ENCODE measurements at places on chromosomes 1 and 21. TPM values are rescaled to one million over a fixed set of nuclear protein-coding genes. Genes with fewer than 3 reads are reported as not detected.

The BATF3 gene
- total RNA-seq: 0.25 TPM

The FLG2 gene
- total RNA-seq: not detected

The PFKFB2 gene
- 7.4 TPM for total RNA-seq

The PRAMEF2 gene
- not detected for total RNA-seq

The RHEX gene
- total RNA-seq: not detected

The IFNAR1 gene
- total RNA-seq: 15.0 TPM

GRCh38 chr1:6212193-6212959, 6.5 kb downstream of the RNF207 start:
- DNase-seq: no peak

DNA sequence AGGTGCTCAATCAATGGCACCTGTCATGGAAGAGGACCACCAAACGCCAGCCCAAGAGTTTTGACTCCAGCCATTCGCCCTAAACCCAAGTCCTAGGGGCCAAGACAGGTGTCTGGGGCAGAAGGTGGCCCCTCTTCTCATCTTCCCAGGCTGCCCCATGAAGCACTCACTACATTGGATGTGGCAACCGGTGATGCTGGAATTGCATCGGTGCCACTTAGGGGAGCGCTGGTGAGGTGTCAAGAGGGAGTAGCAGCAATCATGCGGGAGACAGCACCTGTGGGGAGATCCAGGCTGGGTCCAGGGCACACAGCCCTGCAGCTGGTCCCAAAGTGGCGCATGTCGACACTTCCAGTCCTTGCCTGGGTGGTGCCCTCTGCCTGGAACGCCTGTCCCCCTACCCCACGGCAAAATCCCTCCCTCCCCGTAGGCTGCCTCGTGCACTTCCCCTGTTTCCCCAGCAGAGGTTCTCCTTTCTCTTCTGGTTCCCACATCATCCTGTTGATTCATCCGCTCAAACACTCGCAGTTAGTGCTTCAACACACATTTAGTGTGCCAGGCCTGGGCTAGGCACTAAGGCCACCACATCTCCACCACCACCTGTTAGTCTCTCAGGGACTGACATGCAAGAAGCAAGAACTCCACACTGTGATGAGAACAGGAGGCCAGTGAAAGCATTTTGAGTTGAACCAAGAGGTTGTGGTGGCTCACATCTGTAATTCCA, 18.5 kb downstream of the PLA2G2D start:
- no peak for DNase-seq

DNA sequence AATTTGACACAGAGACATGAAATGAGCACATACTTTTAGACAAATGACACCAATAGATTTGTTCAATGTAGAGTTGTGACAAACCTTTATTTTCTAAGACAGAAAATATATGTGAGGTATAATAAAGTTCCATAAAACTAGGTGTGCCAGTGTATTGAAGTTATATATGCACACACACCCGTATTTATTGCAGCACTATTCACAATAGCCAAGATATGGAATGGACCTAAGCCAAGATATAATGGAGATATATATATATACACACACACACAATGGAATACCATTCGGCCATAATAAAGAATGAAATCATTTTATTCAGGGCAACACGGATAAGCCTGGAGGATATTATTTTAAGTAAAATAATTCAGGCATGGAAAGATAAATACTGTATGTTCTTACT, 1013.5 kb downstream of the KCNT2 start:
- no peak for DNase-seq

DNA sequence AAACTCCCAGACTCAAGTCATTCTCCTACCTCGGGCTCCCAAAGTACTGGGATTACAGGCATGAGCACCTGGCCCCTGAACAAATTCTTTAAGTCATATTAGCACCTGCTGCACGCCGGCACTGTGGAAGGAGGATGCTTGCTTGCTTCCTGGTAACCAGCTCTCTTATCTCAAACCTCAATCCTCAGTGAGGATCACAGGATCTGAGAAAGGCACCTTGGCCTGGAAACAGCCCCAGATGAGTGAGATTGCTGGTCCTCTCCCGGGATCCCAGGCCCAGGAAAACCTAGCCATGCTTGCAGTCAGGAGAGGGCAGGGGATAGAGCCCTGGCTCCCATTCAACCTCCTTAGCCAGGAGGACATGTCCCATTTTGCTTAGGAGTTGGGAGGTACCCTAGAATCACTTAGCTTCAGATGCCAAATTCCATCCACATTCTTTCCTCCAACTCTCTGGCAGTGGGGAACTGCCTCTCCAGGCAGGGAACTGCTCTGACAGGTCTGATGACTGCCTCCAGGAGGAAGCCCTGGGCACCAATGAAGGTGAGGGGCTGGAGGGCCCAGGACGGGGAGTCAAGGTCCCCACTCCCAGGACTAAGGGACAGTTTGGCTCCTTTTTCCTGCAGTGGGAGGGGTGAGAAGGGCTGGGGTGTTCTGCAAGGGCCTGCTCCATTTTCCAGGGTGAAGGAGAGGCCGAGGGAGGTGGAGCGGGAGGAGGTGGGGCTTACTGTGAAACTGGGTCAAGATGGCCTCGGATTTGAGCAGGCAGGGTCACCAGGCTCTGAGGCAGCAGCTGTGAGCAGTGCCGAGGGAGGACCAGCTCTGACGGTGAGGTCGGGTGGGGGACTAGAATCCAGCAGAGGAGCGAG, 9.5 kb downstream of the GPR37L1 start:
- no peak for DNase-seq

GRCh38 chr1:10508511-10508951, 33.8 kb downstream of the PEX14 start:
- no peak for DNase-seq

DNA sequence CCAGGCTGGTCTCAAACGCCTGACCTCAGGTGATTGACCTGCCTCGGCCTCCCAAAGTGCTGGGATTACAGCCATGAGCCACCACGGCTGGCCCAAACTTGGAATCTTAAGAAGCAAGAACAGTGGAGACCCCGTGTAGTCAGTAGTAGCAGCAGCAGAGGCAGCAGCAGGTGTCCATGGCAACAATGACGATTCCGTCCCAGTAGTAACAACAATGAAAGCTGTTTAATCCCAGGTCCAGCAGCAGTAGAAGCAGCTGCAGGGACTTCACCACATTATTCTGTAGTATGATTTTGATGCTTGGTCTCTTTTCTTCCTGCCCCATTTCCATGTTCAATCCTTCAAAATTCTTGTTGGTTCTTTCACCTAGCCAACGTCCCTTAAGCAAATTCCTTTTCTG, 69.6 kb upstream of the KCTD3 start:
- no peak for DNase-seq

GRCh38 chr1:112026016-112026415, 36.5 kb upstream of the KCND3 start:
- no peak for DNase-seq

- no peak for DNase-seq
Observed at GRCh38 chr1:67863637-67864036, 30.4 kb upstream of the GNG12 start.

GRCh38 chr21:41660748-41661147, 106.1 kb downstream of the RIPK4 start:
- DNase-seq: no peak

- no peak for DNase-seq
Observed at GRCh38 chr1:36944883-36945282, 89.4 kb downstream of the GRIK3 start.

- DNase-seq: peak; percentile 78
Observed at GRCh38 chr1:108512239-108513043, 47.5 kb upstream of the EEIG2 start.

- no peak for DNase-seq
Observed at GRCh38 chr1:235009561-235010306, 118.9 kb downstream of the TOMM20 start.

- no peak for DNase-seq
Observed at GRCh38 chr1:155022927-155023236, 10.7 kb downstream of the DCST2 start.

GRCh38 chr1:156119503-156120209, 5.1 kb downstream of the LMNA start:
- peak; percentile 52 for DNase-seq

DNA sequence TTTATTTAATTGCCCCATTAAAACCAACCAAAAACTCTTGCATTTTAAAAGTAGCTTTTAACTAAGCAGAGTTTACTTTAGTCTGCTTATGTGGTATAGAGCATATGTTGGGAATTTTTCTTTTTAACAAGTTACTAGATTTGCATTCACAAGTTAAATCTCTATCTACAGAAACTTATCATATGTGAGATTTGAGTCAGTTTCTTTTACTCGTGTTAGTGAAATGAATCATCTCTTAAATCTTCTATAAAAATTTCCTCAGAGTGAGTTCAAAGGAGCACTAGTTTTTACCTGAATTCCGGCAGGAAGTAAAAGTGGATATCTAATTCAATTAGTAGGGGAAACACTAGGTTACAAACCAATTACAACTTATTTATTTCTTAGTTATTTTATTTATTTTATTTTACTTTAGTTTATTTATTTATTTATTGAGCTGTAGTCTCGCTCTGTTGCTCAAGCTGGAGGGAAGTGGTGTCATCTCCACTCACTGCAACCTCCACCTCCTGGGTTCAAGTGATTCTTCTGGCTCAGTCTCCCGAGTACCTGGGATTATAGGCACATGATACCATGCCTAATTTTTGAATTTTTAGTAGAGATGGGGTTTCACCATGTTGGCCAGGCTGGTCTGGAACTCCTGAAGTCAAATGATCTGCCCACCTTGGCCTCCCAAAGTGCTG, 1609.6 kb upstream of the B3GALT2 start:
- no peak for DNase-seq

- DNase-seq: no peak
Observed at GRCh38 chr1:174160109-174160473, 771 bp downstream of the RABGAP1L start.

GRCh38 chr21:14751602-14752344, 205.7 kb upstream of the SAMSN1 start:
- DNase-seq: no peak

DNA sequence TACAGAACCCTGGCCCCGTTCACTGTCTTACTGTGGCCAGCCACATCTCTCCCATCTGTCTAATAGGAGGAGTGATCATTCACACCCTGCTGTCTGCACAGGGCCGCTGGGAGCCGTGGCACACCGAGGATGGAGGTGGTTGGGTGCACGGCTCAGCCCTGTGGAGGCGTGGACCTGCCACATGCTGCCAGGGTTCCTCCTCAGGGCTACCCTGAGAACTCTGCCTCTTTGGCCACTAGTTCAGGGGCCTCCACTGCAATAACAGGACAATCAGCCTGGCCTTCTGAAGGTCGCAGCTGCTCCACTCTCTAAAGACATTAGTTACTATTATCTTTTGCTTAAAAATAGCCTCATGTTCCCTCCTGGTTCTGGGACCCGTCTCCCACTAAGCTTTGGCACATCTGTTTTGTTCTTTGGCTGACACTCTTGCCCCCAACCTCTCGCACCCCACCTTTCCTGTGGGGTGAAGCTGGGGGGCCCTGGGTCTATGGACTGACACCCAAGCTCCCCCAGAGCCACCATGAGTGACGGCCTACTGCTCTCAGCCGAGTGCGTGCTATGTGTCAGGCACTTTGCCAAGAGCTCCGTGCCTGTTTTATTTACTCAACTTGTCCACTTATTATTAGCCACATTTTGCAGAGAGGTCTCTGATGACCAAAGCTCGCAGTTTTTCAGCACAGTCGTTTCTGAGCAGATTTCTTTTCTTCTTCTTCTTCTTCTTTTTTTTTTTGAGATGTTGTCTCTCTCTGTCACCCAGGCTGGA, 66.3 kb downstream of the ARHGEF10L start:
- no peak for DNase-seq

- DNase-seq: no peak
Observed at GRCh38 chr1:222087221-222087920, 345.5 kb upstream of the DUSP10 start.

DNA sequence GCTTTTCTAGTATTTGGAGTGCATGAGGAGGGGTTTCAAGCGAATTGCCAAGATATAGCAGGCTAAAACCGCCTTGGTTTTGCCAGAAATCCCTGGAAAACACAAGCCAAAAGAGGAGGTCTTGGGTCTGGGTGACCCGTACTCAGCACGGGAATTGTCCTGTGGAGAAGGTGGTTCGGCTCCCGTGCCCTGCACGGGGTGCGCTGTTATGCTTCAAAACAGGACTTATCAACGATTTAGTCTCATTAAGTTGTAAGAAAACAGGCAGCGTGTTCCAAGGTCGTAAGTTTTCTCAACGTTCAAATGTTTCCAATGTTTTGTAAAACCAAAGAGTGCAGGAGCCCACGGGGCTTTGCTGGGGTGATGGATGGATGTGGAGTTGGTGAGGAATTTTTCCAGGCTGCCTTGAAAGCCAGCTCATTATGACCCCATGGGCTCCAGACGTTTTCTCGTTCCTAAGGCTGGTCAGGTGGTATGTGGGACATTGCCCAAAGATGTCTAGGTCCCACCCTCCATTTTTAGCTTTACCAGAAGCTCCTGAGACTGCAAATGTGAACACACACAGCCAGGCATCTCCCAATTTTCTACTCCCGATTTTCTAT, 75.4 kb upstream of the CLDN14 start:
- DNase-seq: no peak

DNA sequence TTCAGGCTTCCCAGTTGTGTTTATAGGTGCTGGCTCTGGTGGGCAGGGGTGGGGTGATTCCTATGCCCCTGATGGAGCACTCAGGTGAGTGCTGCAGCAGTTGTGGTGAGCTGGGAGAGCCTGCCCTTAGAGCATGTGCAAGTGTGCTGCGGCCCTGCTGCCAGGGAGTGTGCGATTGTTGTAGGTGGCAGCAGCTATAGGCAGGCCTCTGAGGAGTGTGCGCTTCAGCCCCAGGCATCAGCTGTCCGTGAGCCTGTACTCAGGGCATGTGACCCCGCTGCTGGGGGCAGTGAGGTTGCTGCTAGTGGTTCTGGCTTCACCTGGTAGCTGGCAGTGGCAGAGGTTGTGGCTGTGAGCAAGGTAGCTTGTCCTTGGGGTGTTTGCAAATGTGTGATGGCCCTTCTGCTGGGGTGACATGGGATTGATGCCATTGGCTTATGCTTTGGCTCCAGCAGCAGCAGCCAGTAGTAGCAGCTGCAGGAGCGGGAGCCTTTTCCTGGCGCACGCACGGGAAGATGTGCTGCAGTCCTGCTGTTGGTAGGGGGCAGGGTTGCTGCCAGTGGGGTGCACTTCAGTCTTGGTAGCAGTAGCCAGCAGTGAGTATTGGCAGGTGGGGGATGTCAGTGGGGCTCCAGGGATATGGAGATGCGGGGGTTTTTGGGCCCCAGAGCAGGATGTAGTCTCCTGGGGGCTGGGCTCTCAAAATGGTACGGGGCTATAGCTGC, 37.7 kb downstream of the SYCP1 start:
- no peak for DNase-seq

GRCh38 chr1:156550346-156550745, 22.0 kb downstream of the IQGAP3 start:
- no peak for DNase-seq

- no peak for DNase-seq
Observed at GRCh38 chr1:54842206-54842915, 41.2 kb upstream of the TTC22 start.

DNA sequence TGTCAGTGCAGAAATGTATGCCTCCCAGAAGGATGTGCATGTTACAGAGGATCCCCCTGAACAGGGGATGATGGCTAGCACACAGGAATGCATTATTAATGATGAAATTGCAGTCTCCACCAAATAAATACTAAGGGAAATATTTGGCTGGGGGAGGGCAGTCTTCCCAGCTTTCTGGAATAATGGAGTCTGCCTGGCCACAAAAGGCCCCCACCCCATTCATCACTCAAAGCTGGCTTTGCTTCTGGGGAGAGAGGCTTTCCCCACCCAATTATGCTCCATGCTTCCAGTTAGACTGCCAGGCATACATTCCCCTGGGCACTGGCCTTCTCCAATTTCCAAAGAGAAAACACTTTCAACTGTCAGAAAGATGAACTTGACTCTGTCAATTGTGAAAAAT, 302.7 kb downstream of the SIPA1L2 start:
- DNase-seq: no peak

GRCh38 chr1:42917241-42917495, 41.5 kb downstream of the SLC2A1 start:
- DNase-seq: no peak

All from natural killer cell (primary cell).